ENCODE measurements at places on chromosomes 12 and 14.

- no peak for DNase-seq
Observed at GRCh38 chr12:58563621-58564020, 356.7 kb downstream of the LRIG3 start.

- DNase-seq: no peak
Observed at GRCh38 chr14:74459976-74460375, 33.1 kb downstream of the NPC2 start.

- no peak for DNase-seq
Observed at GRCh38 chr14:39492267-39492666, 60.0 kb upstream of the FBXO33 start.

DNA sequence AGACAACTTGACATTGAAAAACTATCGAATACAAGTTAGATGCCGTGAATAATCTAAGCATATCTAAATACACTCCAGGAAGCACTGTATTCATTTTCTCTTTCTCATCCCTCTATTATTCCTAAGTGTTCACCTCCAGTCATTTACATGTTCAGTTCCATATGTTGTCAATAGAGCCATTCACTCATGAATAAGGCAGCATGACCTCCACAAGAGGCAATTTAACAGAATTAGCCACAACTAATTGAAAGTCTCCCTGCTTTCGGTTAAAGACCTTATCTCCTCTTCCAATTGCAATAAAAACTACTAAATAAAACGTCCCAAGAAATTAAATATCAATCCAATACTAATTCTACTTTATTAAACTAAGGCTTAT, 1.8 kb downstream of the LRIG3 start:
- DNase-seq: no peak

DNA sequence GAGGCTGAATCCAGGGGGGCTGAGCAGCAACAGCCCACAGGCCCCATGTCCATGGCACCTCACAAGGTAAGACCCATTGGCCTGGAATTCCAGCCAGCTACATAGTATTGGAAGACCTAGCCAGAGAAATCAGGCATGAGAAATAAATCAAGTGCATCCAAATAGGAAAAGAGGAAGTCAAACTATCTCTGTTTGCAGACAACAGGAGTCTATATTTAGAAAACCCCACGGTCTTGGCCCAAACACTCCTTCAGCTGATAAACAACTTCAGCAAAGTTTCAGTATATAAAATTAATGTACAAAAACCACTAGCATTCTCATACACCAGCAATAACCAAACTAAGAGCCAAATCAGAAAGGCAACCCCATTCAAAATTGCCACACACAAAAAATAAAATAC, 16.9 kb downstream of the PDE6H start:
- no peak for DNase-seq

DNA sequence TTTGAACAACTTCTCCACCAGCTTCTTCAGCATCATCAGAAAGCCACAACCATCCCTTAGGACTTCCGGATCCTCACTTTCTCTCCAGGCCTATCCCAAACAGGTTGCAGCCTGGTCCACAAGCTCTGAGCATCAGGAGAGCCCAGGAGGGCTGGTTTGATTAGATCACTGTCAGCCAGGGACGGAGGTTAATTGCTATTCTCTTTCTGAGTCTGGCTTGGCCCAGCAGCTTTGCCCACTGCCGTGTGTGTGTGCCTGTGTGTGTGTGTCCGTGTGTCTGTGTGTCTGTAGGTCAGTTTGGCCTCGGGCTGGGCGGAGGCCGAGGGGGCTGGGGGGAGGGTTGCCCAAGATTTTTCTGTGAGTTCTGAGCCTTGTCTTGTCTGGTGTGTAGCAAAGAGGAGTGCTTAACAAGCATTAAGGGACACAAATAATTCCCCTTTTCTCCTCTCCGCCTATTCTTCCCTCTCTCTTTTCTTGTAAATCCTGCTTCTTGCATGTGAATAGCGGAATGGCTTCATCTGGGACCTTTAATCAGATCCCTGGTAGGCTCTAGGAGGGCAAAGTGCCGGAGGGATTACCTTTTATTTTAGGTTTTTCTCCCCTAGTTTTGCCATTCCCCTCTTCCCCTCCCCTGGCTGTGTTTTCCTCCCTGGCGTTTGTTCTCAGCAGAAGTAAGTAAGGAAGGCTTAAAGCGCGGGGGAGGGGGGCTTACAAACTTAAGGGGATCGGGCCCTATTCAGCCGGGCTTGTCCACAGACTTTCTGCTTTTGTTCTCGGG, 138.2 kb upstream of the LHX5 start:
- no peak for DNase-seq

DNA sequence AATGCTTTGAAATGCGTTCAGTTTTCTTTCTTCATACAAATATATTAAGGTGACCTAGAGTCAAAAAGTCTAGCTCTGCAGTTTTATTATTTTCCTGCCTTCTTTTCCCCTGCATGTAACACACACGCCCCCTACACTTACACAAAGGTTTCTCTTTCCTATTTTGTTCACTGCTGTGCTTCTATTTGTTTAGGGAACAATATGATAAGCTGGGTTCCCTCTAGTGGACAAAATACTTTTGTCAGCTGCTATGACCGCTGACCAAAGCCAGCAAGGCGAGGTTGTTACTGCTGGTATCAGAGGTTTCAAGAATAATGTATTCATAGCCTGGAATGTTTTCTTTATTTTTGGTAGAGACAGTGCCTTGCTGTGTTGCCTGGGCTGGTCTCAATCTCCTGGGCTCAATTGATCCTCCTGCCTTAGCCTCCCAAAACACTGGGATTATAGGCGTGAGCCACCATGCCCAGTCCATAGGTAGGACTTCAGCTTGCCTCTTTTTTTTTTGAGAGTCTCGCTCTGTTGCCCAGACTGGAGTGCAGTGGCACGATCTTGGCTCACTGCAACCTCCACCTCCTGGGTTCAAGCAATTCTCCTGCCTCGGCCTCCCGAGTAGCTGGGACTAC, 33.4 kb downstream of the FNTB start:
- no peak for DNase-seq

GRCh38 chr14:97029800-97030199, 232.6 kb downstream of the VRK1 start:
- no peak for DNase-seq

DNA sequence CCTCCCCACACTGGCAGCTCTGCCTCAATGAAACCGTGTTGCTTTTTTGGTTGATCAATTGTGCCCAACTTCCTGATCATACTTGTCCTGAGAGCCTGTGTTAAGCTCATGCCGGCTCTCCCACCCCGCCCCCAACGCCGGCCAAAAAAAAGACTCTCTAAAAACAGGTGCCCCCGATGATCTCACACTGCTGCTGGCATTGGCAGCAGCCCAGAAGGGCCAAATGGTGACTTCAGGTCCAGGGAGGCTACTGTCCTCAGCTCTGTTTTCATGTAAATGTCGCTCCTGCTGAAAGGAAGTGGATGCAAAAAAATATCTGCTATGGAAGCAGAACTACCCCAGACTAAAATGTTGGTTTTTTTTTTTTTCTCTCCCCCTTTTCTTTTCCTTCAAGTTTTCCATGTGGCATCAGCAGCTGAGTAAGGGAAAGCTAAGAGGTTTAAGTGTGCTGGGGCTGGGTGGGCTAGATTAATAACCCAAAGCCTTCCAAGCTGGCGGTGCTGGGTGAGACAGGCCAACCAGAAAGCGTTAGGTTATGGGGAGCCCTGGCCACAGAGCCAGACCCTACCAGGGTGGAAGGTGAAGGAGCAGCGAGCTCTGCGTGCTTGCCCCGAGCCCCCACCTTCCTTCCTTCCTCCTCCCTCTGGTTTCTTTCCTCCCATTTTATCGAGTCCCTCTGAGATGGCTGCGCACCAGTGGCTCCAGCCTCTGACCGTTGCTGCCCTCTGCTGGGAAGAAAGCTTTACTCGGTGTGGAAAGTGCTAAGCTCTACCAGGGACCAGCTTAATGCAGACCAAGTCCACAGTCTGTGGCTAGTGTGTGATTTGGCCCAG, 396.1 kb downstream of the NRXN3 start:
- DNase-seq: peak; percentile 43

DNA sequence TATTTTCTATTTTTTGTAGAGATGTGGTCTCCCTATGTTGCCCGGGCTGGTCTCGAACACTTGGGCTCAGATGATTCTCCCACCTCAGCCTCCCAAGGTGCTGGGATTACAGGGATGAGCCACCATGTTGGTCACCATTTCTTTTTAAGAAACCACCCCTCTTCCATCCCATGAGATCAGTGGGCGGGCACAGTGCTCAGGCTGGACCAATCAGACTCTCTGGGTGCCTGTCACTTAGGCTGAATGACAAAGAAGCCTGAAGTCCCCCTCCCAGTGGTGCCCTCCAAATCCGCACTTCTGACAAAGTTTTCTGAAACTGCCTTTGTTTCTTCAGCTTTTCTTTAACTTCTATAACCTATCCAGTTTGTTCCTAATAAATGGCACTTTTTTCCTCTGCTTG, 48.2 kb downstream of the CALM1 start:
- DNase-seq: no peak

DNA sequence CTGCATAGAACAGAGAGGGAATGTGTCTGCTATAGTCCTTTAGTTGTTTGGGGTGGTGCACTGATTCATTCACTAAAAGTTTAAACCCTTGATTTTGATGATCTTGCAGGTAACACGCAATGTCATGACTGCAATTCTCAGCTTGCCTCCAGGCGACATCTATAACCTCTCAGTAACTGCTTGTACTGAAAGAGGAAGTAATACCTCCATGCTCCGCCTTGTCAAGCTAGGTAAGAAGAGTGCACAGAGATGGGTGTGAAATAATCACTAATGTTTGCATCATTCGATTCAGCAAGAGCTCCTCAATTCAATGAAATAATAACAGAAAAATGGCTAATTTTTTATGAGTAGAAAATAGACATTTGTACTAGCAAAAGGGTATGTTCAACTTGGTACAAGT, 203.7 kb downstream of the PTPRO start:
- no peak for DNase-seq

- no peak for DNase-seq
Observed at GRCh38 chr12:3081886-3082285, 4.7 kb downstream of the TSPAN9 start.

Measured in stimulated activated CD4-positive, alpha-beta T cell treated with anti-CD3 and anti-CD28 coated beads, Interleukin-1b, Interleukin-23, amount 100 ng/mL, for 1 hour (primary cell).